ENCODE measurements at places on chromosomes 2 and 18.

GRCh38 chr2:174492963-174493431 lies 6.2 kb upstream of the GPR155 start:
- DNase-seq = no peak

DNA sequence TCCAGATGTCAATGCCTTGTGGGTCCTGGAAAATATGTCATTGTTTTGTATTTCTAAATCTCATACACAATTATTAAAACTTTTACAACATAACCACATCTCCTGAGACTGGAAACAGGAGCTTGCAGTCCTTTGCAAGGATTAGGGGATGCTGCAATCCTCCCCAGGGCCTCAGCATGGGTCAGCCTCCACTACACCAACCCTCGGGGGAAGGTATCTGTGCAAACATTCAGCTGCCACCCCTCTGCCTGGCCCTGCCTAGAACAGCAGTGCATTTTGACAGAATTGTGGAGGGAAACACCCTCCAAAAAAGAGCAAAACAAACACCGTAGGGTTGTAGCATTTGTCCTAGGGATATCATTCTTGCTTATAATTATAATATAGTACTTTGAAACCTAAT lies 4.2 kb upstream of the UPP2 start:
- DNase-seq = no peak

DNA sequence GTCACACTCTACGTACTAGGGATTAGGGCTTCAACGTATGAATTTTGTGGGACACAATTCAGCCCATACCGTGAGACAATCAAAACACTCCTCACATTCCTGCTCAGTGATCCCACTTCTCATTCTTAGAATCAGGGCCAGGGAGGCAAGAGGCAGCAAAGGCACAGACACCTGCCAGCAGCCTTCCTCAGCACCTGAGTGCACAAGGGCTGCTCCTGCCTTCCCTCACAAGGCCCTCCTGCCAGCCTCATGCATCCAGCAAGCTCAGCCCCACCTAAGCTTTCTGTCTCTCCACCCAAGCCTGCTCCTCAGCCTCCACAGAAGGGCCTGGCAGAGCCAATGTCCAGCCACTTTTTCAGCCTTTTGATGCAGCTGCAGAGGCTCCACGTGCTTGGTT lies 141.6 kb downstream of the SP3 start:
- no peak for DNase-seq

DNA sequence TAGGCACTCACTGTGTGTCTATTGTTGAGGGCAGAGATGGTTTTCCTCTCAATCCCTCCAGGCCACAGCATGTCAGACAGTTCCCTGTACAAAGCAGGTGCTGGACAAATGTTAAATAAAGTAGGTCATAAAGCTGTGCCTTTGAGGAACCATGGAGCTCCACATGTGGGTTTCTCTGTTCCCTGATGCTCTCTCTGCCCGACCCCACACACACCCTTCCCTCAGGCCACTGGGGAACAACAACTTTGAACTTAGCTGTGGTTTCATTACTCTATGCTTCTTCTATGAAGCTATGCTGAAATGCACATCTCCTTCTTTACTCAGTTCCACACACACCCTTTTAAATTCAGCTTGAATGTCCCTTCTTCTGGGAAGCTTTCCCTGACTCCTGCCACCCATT lies 415.3 kb downstream of the HRH4 start:
- DNase-seq = no peak

GRCh38 chr2:230589497-230590015 lies 123.1 kb upstream of the CAB39 start:
- no peak for DNase-seq

GRCh38 chr2:75491129-75491753 lies 69.5 kb downstream of the EVA1A start:
- no peak for DNase-seq

GRCh38 chr2:36169843-36170242 lies 185.7 kb upstream of the CRIM1 start:
- DNase-seq = no peak

DNA sequence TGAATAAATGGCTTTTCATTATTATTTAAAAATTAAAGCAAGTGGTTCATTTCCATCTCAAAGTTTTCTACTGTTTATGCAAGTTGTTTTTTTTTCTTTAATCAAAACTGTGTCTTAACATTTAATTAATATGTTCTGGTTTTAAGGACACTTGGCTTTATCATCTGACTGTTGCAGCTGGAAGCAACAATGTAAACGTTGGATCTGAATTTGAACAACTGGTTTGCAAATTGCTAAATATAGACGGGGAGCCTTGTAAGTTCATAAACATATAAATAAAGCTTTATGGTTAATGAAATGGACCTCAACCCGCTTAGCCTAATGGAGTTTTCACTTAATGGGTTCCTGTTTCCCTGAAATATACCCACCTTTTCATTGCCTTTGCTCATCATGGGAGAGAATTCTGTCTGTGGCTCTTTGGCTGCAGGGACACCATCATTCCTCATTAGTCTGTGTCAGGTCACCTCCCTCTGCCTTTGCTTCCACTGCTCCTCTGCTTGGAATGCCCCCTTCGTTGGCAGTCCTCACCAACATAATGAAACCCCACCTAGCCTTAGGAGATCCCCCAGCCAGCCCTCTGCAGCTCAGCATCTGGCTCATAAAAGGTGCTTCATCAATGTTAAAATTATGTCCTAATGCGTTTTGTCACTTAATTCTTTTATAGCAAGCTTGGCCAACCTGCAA lies 44.2 kb upstream of the DYNC2LI1 start:
- no peak for DNase-seq

GRCh38 chr2:97757062-97757461 lies 43.7 kb downstream of the ZAP70 start:
- no peak for DNase-seq

DNA sequence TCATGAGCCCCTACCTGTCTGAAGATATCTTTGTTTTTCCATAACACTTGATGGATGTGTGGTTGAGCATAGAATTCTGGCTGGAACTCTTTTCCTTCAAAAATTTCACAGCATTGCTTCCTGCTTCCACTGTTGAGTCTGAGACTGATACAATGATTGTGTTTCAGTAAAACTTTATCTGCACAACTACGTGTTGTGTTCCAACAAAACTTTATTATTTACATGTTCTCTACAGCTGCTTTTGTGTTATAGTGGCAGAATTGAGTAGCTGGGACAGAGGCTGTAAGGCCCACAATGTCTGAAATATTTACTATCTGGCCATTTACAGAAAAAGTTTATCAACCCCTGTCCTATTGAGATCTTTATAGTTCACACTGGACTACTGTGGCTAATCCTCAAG lies 275.3 kb downstream of the PHLPP1 start:
- no peak for DNase-seq

- no peak for DNase-seq
Measured at GRCh38 chr2:74095632-74096031, 52.1 kb downstream of the BOLA3 start.

GRCh38 chr2:58387701-58388100 lies 146.6 kb upstream of the FANCL start:
- DNase-seq = no peak

- no peak for DNase-seq
Measured at GRCh38 chr2:69159986-69160385, 147.0 kb downstream of the ANTXR1 start.

- DNase-seq = no peak
Measured at GRCh38 chr18:44840058-44840790, 159.5 kb downstream of the SETBP1 start.

- no peak for DNase-seq
Measured at GRCh38 chr2:239908308-239908707, 116.8 kb downstream of the NDUFA10 start.

GRCh38 chr2:348361-348916 lies 60.5 kb upstream of the ALKAL2 start:
- DNase-seq = no peak

DNA sequence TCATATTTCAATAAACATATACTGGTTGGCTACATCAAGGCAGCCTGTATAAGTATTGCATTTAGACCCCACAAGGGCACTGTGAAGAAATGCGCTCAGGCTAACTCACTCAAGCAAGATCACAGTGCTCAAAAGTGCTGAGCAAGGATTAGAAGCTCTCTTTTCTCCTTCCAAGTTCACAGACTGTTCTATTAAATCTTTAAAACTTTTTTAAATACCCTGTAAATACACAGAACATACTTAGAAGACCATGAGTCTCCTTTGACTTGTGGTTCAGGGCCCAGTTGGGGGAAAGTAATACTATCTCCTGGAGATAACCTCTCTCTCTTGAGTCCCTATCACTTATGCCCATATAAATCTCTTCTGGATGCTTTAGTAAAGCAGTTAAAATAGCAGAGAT lies 152.9 kb downstream of the SP3 start:
- DNase-seq = no peak

DNA sequence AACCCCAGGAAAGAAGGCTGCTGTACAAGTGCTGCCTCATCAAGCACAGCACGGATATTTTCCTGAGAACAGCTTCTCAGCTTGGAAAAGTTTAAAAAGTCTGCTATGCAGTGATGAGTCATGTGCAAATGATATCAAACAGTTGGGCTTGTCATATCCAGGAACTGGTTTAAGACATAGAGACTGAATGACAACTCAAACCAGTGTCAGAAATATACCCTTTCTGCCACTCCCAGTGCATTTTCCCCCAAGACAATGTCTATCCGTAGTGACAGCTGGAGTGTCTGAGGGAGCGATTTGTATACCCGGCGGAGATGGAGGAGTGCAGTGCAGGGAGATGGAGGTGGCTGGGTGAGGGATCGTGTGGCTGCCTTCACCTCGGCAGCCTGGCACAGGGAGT lies 28.2 kb downstream of the SOX11 start:
- no peak for DNase-seq

Data from COLO829 (cell line).